ENCODE measurements at places on chromosomes 3 and 15. TPM values are rescaled to one million over a fixed set of nuclear protein-coding genes. Genes with fewer than 3 reads are reported as not detected.

Gene CCR3
- total RNA-seq, result 3.1 TPM

GRCh38 chr3:48927928-48928327 lies 9.3 kb downstream of the ARIH2 start:
- H3K36me3 ChIP-seq, result peaks cover 20% of the 10 kb centered on the region
- H3K27me3 ChIP-seq, result no peaks in the 10 kb centered on the region
- H3K4me1 ChIP-seq, result 0 out of 2 replicates have a peak, but pooled peaks cover 13% of the 10 kb centered on the region
- H3K4me3 ChIP-seq, result no peak overlapping the region

GRCh38 chr3:130699765-130700164 lies 46.9 kb downstream of the PIK3R4 start:
- H3K4me3 ChIP-seq, result no peak overlapping the region
- no peak overlapping the region for H3K27ac ChIP-seq
- peaks cover 21% of the 10 kb centered on the region for H3K36me3 ChIP-seq
- no peaks in the 10 kb centered on the region for H3K4me1 ChIP-seq

- no peak for DNase-seq
- no peaks in the 10 kb centered on the region for H3K36me3 ChIP-seq
- H3K4me1 ChIP-seq, result no peaks in the 10 kb centered on the region
Measured at GRCh38 chr3:120459196-120459595, 8.4 kb upstream of the FSTL1 start.

All from PC-9 (cell line).